NCI-H510A treated with DMSO at 0.1 percent for 48 hours (cell line): ENCODE measurements at places on chromosomes 1 and 21.

GRCh38 chr1:117093091-117093534 lies 28.4 kb downstream of the TRIM45 start:
- no peak for DNase-seq

- DNase-seq, result no peak
Measured at GRCh38 chr1:109622895-109623294, 3.3 kb downstream of the AMPD2 start.

DNA sequence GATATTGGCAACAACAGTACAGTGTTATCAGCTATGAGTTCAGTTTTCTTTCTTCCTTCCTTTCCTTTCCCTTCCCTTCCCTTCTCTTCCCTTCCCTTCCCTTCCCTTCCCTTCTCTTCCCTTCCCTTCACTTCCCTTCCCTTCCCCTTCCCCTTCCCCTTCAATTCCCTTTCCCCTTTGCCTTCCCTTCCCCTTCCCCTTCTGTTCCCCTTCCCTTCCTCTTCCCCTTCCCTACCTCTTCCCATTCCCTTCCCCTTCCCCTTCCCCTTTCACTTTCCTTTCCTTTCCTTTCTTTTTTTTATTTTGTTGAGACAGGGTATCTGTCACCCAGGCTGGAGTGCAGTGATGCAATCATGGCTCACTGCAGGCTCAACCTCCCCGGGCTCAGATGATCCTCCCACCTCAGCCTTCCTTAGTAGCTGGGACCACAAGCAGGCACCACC lies 72.3 kb upstream of the CAPZB start:
- no peak for DNase-seq

- no peak for DNase-seq
Measured at GRCh38 chr21:45512626-45513002, 29.6 kb downstream of the SLC19A1 start.

DNA sequence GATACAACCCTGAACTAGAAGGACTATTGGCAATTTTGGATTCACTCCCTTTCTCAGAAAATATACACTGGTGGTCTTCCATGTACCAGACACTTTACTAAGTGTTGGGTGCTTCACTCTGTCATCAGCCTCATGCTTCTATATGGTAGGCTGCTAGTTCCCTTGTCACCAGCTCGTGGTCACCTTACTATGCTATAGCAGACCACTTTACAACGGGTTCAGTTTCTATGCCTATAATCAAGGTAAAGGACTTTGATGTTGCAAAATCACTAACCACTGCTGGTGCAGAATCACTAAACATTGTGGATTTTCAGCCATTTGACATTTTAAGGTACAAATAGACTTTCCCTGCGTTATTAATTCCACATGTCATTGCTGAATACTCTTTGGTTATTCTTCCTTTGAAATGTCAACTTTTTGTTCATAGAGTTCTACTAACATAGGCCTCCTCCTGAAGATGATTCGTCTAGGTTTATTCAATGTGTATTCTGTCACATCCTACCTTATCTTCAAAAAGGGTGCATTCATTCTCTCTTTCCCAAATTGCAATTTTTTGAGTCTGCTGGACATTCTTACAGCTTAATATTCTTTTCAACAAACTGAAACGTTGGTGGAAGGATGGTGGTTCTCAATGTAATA lies 78.3 kb downstream of the LRRC8C start:
- no peak for DNase-seq

- DNase-seq, result no peak
Measured at GRCh38 chr1:176656257-176656995, 193.5 kb downstream of the PAPPA2 start.

DNA sequence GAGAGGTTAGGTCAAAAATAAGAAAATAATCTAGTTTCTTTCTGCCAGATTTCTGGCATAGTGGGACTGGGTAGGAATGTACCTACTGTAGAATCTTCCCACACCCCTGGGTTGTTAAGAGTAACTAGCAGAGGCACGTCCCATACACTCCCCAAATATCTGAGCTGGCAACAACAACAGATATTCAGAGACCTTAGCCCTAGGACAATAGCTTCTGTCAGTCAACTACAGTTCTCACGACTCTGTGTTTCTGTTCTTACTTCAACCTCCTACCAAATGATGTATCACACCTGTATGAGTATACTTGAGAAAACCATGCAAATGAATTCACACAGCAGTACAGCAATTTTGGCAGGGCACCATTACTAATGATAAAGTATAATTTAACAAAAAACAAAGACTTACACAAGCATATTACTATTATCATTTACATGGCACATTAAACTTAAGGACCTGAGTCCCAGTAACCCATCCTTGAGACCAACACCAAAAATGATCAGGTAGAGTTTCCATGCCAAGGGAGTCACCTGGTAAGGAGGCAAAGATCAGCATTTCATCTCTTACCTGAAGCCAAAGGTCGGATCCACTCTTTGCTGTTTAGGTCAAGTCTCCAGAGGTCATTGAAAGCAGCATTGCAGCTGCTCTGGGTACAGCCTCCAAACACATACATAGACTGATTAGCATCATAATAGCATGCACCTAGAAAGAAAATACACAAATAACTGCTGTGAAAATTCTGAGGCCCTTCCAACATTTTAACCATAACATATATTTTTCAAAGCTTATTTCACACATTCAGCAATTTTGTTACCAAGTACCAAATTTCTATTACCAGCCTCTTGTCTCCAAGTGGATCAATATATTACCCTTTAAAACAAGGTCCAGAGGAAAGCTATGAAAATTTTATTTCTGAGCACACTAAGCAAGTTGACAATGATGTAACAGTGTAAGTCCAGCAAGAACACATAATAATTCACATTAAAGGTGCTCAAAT lies 57.5 kb upstream of the CPLANE2 start:
- DNase-seq, result no peak

- DNase-seq, result no peak
Measured at GRCh38 chr1:224617410-224618355, 1.6 kb downstream of the CNIH3 start.

DNA sequence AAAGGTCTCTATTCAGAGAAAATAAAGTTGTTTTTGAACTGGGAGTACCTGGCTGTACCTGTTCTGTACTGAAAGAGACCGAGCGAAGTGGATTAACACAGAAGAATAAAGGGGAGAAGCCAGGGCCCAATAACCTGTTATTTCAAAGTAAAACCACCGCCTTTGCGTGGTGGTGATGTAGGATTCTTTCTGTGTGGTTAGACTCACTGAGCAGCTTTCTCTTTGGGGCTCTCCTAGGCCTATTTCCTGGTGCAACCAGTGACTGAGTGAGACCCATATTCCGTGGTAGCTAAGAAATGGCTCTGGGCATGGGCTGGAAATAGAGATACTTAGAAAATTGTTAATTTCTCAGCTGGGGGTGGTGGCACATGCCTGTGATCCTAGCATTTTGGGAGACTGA lies 99.9 kb downstream of the XCL2 start:
- no peak for DNase-seq

DNA sequence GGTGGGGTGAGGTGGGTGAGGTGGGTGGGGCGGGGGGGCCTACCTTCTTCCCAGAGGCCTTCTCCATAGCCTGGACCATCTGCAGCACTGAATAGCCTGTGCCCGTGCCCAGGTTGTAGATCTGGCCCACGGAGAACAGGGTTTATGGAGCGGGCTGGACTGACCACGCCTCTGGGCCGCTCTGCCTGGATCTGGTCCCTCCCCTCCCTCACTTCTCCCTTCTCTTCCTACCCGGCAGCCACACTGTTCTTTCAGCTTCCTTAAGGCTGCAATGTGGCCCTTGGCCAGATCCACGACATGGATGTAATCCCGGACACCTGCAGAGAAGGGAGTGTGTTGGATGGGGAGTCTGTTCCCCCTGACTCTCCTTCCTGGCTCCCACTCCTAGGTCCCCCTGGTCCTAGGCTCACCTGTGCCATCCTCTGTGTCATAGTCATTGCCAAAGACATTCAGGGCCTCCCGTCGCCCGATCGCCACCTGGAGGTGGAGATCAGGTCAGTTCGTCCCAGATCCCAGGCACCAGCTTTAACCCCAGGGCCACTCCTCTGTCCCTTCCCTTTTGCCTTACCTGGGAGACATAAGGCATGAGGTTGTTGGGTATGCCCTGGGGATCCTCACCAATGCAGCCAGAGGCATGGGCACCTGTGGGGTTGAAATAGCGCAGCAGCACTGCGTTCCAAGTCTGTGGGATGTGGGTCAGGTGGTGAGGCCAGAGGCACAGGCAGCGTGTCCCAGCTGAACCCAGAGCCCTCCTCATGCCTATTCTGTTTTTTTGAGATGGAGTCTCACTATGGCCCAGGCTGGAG lies 3.9 kb downstream of the GALE start:
- no peak for DNase-seq

GRCh38 chr1:100883963-100884362 lies 10.7 kb downstream of the EXTL2 start:
- no peak for DNase-seq

- DNase-seq, result no peak
Measured at GRCh38 chr21:24220446-24220845, 1386.8 kb downstream of the MRPL39 start.

DNA sequence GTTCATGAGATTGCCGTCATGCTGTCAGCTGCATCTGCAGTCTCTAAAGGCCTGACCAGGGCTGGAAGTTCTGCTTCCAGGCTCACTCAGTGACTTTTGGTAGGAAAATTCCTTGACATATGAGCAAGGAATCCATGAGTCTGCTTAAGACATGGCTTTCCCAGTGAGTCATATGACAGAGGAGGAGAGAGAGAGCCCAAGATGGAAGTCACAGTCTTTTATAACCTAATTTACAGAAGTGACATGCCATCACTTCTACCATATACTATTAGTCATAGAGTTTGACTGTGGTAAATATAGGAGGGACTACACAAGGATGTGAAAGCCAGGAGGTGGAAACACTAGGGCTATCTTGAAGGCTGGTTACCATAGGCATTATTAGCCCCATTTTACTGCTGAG lies 115.2 kb downstream of the ROR1 start:
- no peak for DNase-seq

GRCh38 chr21:31580866-31581276 lies 78.6 kb upstream of the SOD1 start:
- peak; percentile 76 for DNase-seq

DNA sequence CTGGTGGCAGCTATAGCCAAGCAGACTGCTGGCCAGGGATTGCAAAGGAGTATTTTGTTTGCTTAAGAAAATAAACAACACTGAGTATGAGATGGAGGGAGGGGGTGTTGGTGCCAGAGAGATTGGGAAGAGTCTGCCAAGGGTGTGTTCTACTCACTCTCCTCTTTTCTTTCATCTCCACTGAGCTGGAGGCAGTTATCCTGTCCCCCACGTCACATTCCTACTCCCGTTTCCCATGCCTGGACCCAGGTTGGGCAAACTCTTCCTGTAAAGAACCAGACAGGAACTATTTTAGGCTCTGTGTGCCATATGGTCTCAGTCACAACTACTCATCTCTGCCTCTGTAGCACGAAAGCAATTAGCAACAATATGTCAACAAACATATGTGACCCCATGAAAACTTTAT lies 1.4 kb upstream of the IL24 start:
- DNase-seq, result peak; percentile 72

DNA sequence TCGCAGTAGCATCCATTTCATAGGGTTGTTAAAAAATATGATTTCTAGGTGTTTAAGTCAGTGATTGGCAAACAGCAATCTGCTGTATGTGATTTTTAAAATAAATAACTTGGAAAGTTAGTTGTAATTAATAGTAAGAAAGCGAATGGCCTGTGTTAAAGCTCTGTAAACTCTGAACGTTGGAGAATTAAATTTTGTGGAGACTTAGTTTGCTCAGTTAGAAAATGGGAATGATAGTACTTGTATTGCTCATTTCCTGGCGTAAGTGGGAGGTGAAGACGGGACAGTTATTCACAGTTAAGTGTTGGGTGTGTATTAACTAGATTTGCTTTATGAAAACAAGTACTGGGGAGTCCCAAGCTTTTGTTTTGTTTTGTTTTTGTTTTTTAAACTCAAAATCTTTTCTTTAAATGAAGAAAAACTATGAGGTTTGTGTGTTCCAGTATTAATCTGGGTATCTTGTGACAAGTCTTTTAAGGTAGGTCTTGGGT lies 995 bp downstream of the CACYBP start:
- DNase-seq, result no peak

GRCh38 chr1:15259622-15260007 lies 12.6 kb downstream of the FHAD1 start:
- no peak for DNase-seq

DNA sequence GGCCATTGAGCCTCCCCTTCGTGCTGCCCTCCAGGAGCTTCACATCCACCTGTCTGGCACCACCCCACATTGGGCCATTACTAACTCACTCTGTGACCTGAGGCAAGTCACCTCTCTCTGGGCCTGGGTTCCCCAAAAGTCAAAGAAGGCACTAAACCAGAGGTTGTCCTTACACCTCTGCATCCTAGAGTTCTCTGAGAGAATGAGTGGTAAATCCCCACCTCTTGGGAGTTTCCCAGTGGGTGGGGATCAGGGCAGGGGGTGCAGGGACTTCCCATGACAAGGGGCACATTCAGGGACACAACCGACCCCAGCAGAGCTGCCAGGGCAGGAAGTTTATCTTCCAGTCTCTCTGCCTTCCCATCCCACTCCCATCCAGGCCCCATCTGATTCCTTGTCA lies 99.7 kb downstream of the EPHB2 start:
- no peak for DNase-seq
